AG20443 (cell line): ENCODE measurements at places on chromosomes 12 and 14.

GRCh38 chr12:95337146-95337545, 119.5 kb downstream of the VEZT start:
- DNase-seq: peak; percentile 24

DNA sequence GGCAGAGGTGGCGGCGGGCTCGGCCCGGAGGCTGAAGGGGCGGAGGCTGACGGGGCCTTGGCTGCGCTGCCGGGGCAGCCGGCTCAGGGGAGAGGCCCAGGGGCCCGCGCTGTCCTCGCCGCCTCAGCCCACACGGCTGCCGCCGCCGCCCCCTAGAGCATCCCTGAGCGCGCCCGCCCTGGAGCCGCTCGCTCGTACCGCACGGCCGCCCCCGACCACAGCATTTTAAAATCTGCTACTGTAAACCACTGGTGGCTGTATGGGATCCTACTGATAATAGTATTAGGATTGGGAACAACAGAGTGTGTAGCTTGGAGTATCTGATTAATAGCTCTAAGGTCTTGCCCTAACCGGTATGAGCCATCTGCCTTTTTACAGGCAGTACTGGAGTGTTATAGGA, 22.2 kb upstream of the EDDM3A start:
- peak; percentile 12 for DNase-seq

DNA sequence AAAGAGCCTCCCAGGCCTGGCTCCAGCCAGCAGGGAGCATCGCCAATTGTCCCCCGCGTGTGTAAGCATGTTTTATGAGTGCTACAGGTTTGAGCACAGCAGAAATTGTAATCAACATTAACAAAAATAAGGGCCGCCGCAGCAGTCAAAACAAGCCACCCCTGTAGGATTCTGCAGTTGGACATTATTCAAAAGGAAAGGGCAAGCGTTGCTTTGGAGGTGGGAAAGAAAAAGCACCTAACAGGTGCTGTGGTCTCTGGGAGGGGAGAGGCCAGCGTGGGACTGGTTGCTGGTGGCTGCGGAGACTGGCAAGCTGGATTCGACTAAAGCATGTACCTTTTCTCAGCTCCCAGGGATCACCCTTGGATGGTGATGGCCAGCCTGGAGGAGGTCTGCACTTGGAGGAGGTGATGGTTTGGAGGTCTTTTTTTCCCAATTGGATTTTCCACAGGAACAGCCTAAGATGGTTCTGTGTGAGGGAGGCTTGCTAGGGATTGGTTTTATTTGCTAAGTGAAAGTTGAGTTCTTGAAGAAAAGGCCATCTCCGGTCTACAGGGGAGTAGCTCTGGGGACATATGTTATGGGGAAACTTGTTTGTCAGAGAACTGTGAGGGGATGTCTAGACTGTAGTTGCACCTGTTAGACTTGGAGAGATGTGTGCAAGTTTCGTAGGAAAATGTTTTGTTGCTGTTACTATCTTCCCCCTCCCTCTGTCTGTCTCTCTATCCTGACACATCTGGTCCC, 2.0 kb downstream of the DYRK2 start:
- DNase-seq: no peak

- no peak for DNase-seq
Measured at GRCh38 chr12:101648195-101648594, 49.2 kb upstream of the CHPT1 start.

DNA sequence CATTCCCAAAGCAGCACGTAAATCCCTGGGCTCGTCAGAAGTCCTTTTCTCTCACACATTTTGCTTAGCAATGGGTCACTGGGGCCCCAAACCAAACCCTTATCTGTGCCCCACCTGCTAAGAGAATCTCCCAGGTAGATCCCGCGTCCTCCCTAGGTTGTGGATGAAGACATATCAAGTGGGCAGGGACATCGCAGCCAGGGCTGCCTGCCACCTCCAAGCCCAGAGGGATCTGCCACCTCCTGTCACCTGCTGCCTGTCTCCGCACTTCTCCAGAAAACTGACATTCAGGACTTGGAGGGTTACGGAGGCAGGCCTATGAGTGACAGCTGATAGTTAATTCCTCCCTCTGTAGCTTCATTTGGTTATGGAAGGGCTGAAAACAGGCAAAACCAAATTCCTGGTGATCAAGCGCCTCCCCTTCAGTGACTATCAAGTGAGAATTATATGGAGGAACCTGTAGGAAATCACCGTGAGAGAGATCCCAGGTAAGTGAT, 19.5 kb downstream of the BCL11B start:
- DNase-seq: no peak

DNA sequence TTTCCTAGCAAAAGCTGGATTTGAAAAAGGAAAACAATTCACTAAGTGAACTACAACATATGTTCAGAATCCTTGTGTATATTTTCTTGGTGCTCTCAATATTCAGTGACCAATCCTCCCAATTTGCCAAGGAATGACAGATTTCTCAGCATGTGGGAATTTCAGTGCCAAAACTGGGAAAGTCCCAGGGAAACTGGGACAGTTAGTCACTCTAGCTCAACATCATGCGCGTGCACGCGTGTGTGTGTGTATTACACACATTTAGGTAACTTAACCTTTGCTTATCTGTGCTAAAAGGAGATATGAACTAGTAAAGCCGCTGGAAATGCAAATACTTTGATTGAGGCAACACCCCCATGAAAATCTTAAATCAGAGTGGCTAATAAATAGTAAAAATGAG, 26.1 kb upstream of the SLC6A13 start:
- DNase-seq: peak; percentile 70

DNA sequence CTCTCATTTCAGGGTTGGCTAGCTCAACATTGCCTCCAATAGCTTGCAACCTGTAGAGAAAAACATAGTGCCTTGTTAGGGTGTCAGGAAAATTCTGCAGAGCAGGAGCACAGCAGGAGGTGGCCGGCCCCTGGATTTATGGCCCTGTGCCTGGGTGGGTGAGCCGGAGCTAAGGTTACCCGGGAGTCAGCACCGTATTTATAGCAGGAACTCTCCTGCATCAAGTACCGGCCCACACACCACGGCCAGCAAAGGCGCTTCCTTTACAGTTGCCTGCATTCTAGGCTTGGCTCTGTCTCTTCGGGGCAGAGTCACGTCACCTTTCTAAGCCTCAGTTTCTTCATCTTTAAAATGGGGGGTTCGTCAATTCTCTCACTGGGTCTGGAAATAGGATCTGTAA, 52.8 kb upstream of the EML1 start:
- no peak for DNase-seq

- no peak for DNase-seq
Measured at GRCh38 chr14:89479802-89480201, 62.8 kb upstream of the FOXN3 start.

DNA sequence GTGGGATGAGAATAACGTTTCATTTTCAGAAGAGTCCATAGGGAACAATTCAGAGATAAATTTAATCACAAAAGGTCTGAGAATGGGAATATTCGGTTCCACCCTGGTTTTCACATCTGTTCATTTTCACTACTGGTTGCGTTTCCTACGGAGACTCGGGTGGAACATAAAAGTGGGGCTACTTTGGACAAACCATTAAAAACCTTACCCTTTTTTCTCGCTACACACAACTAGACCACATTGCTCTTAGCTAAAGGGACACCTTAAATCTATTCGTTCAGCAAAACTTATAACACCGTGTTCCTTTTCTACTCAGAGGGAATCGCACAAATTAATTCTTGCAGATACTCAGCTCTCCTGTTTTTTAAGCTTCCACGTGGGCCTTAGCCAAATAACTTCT, 1.0 kb upstream of the SUDS3 start:
- no peak for DNase-seq

GRCh38 chr12:92140896-92141536, 4.6 kb downstream of the BTG1 start:
- no peak for DNase-seq

DNA sequence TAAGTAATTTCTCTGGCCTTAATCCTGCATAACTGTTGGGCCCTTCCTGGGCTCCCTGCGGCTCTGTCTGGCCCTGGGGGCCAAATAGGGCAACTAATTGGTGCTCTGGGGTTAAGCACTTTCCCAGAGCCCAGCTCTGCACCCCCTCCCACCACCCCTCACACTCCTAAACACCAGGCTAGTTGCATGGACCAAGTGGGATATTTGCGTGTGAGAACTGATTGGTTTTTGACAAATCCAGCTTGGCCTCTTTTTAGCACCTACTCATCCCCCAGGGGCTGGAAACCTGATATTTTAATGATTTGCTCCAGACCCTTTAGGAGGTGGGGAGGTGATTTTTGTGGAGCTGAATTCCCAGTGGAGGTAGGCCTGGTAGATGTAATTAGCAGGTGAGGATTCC, 91.9 kb downstream of the DICER1 start:
- no peak for DNase-seq

DNA sequence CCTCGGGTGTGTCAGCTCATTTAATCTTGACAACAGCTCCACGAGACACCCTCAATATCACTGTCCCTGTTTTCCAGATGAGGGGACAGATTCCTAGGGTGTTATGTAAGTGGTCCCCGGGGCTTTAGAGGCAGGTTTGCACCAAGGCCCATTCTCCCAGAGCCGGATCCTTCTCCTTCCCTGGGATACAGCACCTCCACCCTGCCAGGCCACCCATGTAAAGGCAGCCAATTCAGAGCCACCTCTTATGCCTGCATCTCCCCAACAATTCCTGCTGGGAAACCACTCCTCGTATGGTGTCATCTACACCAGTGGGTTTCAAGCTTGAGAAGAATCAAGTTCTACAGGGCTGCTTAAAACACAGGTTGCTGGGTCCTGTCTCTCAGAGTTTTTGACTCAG, 4.1 kb upstream of the CYP46A1 start:
- DNase-seq: no peak

DNA sequence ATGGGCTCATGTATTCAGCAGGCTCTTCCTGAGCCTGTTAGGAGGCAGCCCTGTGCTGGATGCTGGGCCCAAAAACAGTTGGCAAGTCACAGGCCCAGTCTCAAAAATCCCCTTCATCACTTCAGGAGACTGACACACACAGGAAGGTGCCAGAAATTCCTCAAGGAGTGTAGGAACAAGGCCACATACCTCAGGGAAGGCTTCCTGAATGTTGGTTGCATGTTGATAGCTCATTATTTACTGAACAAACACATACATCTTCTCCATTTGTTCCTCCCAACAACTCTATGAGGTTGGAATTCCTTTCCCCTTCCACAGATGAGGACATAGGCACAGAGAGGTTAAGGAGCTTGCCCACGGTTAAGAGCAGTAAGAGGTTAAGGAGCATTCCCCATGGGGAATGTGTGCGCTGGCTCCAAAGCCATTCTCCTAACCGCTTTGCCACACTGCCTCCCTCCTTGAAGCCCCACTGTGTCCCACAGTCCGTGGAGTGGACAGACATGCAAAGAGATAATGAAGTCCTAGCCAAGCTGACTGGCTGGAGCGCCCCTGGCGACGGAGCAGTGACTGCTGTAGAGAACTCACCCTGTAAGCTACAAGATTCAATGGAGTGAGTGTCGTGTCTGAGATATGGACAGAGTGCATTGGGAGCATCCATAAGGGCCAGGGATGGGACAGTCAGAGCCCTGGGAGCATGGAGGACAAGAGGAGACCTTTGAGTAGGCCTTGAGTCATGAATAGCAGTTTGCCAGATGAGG, 3.3 kb downstream of the HHIPL1 start:
- no peak for DNase-seq

- DNase-seq: peak; percentile 32
Measured at GRCh38 chr14:54589076-54589475, 22.1 kb downstream of the SAMD4A start.
